ENCODE measurements at places on chromosomes 2 and 18.

- DNase-seq = no peak
These were observed 112.0 kb downstream of the LYPD6 start for GRCh38 chr2:149442346-149442745.

- DNase-seq = no peak
These were observed 25.1 kb downstream of the CDK15 start for GRCh38 chr2:201831469-201831868.

GRCh38 chr18:36152781-36153180 lies 23.1 kb downstream of the ELP2 start:
- DNase-seq = no peak

- DNase-seq = no peak
These were observed 23.6 kb upstream of the VWA3B start for GRCh38 chr2:98063291-98063854.

- DNase-seq = no peak
These were observed 1159.0 kb downstream of the RPIA start for GRCh38 chr2:89850481-89850880.

GRCh38 chr2:43207553-43208300 lies 18.7 kb downstream of the ZFP36L2 start:
- no peak for DNase-seq

GRCh38 chr2:23954325-23955014 lies 14.2 kb downstream of the UBXN2A start:
- no peak for DNase-seq

DNA sequence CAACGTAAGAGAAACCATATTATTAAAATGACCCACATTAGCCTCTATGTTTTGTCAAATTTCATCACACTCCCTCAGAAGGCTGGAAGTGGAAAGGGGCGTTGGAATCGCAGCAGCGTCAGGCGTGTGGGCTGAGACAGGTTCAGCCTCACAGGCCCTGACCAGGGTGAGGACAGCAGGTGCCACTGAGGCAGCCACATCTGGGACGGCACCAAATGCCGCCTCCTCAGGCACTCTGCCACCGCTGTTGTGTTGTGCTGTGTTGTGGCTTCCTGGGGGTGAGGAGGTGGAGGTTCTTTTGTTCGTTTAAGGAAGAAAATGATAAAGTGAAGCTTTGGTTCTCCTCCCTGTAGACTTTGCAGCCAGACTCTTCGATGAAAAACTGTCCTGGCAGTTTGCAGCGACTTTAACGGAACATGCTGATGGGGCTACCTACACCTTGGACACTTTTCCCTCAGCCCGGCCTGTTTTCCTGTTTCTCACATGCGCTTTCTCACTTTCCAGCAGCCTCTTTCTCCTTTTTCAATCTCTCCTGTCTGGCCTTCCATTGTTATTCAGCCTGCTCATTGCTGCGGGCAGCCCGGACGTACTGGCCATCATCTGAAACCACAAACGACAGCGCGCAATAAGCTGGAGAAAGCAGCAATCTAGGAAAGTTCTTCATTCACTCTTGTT lies 44.9 kb upstream of the SALL3 start:
- no peak for DNase-seq

DNA sequence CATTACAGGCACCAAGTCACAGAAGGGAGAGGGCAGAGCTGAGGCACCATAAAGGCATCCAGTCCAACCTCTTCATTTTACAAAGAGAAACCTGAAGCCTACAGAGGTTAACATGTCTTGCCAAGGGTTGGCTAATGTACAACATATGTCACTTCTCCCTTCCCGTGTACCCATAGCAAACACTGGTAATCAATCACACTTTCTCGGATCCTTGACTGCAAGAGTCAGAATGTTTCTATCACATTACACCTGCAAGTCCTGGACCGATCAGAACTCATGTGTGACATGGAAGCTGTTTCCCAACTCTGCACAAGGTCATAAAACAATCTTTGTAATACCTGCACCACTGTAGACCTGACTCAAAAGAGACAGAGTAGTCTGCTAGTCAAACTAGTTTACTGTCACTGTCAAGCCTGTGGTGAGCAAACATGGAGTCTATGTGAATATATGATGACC lies 6.0 kb downstream of the ANKRD44 start:
- no peak for DNase-seq

DNA sequence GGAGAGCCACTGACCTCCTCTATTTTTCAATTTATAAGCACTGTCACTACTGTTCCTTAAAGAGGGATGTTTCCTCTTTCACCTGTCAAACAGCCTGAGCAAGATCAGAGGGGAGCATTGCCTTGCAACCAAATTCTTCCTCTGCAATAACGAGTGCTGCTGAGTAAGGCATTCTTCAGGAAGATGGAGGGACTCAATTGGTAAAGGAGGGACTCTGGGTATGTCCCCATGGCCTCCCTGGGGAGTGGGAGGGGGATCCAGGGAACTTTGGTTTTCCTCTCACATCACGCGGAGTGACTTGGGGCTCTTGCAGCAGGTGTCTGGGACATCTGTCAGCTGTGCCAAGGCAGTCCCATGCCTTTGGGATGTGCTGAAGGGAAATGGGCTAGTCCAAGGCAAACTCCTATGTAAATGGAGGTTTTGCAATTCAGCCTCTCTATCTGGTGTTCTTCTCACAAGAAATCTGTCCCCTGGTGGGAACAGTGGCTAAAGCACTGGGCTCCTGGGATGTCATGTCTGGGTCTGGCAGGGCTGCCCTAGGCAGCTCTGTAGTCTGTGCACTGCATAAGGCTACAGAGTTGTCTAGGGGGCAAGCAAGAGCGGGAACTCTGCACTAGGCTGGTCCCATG lies 14.4 kb upstream of the HES6 start:
- no peak for DNase-seq

DNA sequence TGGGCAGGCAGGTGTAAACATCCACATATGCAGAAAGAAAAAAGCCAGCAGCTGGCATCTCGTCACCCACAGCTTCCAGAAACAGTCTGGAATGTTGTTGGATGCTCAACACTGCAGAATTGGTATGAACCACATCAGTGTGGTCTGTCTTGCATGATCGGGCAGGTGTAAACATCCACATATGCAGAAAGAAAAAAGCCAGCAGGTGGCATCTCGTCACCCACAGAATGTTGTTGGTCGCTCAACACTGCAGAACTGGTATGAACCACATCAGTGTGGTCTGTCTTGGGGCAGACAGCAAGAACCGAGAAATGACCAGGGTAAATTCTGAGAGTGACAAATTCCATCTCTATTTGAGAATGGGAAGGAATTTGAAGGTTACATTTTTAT lies 39.6 kb downstream of the DOCK10 start:
- DNase-seq = no peak

DNA sequence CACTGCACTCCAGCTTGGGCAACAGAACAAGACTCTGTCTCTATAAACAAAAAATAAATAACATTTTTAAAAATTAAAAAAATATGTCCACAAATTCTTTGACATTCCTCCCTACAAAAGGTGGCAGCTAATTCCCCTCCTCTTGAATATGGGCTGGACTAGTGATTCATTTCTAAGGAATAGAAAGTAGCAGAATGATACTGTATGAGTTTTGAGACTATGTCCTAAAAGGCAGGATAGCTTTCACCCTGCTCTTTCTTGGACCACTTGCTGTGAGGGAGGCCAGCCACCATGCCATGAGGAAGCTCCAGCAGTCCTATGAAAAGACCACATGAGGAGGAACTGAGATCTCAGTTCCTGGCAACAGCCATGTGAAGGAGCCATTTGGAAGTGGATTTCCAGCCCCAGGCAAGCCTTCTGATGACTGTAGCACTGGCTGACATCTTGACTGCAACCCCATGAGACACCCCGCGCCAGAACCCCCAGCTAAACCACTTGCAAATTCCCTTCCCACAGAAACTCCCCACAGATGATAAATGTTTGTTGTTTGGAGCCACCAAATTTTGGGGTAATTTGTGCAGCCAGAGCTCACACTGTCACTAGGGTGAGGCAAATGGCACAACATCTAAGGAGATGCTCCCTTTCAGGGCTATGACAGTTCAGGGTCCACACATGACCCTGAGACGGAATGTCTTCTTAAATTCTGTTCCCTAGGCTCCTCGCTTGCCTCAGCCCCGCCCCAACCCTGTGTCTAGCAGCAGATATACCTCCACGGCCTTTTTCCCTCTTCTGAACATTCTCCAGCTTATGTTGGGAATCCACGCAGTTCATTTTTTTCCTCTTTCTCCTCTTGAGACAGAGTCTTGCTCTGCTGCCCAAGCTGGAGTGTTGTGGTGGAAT lies 17.1 kb upstream of the ATOH8 start:
- no peak for DNase-seq

DNA sequence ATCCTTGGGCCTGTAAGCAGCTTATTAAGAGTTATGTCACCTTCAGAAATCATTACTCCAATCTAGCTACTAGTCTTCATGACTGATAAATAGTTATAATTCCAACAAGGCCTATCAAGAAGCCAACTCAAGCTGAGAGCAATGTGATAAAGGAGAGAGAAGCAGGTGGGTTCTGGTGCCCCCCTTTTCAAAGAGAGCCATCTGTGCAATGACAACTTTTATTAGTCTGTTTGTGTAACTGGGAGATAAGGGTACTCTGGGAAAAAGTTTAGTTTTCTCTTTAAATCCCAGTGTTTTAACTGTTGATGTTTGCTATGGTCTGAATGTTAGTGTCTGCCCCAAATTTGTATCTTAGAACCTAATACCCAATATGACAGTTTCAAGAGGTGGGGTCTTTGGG lies 60.6 kb downstream of the CCDC93 start:
- DNase-seq = no peak

DNA sequence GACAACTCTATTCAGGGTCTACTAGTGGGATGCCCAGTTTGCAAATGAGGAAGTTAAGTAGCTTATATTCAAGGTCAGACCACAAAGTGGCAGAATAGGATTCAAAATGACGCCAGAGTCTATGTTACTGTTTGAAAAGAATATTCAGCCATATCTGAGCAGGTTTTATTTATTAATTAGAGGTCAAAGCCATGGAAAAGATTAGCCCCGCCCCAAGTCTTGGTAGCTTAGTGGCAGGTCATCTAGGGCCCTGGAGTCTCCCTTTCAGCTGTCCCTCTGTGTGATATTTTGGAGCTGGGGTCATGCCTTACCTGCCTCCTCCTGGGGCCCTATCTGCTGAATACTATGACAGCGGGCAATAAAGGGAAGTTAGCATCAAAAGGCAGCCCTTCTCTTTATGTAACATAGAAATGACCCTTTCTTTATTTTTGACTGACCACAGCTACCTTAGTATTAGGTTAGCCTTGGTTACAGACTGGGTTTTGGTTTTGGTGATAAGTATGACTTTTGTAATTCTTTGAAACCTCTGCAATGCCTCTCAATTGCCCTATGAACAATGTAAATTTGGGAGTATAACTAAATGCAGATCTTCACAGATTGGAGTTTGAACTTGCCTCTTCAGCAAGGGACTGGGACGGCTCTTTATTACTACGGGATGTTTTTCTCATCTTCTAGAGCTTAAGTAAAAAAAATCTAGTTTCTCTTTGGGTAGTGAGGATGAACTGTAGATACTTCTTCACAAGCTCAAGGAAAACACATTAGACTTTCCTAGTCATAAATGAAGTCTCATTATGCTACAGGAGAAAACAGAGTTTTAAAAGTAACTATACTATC lies 153.0 kb upstream of the ITGA4 start:
- no peak for DNase-seq

DNA sequence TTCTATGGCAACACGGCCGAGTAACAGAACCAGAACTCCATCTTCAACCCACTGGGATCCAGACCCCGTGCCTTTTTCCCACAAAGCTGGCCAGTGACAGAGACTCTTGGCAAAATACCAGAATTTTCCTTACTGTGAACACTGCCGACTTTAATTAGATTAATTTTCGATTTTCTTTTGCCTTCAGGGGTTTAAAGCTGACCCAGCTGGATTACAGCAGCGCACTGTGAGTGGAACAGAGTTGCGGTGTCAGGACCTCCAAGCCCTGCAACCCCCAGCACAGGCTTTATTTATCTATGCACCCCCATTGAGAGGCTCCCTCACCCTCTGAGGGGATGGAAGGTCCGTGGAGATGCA lies 36.4 kb downstream of the CTIF start:
- no peak for DNase-seq

- no peak for DNase-seq
These were observed 12.5 kb downstream of the MAP4K4 start for GRCh38 chr2:101710036-101710435.

GRCh38 chr2:65880436-65880835 lies 448.0 kb upstream of the SPRED2 start:
- DNase-seq = no peak
